Stimulated activated CD4-positive, alpha-beta T cell treated with anti-CD3 and anti-CD28 coated beads, TNF-alpha, amount 100 ng/mL, for 4 hours (primary cell): ENCODE measurements at places on chromosomes 2 and 18.

DNA sequence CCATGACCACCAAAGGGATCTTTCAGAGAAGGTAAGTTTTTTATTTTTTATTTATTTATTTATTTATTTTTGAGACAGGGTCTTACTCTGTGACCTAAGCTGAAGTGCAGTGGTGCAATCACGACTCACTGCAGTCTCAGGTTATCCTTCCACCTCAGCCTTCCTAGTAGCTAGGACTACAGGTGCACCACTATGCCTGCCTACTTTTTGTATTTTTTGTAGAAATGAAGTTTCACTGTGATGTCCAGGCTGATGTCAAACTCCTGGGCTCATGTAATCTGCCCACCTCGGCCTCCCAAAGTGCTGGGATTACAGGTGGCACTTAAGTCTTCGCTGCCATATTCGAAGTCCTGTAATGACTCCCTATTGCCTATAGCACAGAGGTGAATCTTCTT lies 342.5 kb downstream of the CYRIA start:
- DNase-seq, result no peak

- no peak for DNase-seq
These were observed 24.7 kb upstream of the NMUR1 start for GRCh38 chr2:231554748-231555545.

DNA sequence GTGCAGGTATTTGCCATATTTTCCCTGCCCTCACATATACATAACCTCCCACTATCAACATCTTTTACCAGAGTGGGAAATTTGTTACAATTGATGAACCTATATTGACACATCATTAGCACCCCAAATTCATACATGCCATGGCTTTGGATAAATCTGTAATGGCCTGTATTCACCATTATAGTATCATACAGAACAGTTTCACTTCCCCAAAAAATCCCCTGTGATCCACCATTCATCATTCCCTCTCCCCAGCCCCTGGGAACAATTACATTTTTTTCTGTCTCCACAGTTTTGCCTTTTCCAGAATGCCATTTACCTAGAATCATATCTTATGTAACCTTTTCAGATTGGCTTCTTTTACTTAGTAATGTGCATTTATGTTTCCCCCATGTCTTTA lies 494.5 kb downstream of the RNF144A start:
- no peak for DNase-seq

DNA sequence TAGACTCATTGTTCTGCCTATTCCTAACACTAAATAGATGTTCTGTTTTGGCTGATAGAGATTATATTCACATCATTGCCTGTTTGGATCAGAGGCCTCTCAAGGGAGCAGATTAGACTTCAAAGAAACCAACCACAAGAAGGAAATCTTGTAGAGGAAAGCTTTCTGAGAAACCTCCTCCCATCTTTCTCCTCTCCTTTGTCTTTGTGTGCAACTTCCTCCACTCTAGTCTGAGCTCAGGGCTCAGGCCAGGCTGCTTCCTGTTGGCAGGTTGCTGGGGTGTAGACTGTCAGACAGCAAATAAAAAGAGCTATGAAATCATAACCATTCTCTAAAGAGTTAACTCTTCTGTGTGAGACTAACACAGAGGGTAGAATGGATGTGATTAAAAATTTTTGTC lies 113.0 kb downstream of the TGFA start:
- DNase-seq, result no peak

GRCh38 chr18:74926051-74926450 lies 282.9 kb downstream of the PTGR3 start:
- no peak for DNase-seq

DNA sequence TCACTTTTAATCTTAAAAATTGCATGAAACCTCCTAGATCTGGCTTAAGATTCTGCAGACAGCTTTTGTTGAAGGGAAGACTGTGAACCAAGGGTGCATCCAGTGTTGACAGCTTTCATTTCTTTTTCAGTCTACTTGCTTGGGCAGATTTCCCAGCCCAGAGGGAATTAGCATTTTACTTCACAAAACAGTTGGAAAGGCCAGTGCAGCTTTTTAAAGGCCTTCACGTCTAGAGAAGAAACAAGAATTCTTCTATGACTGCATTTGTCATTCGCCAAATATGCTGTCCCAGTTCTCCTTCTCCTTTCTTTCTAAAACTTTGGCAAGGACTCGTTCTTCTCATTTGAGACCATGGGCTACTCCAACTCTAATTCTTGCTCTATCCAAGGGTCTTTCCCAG lies 17.4 kb downstream of the NTSR2 start:
- DNase-seq, result no peak

DNA sequence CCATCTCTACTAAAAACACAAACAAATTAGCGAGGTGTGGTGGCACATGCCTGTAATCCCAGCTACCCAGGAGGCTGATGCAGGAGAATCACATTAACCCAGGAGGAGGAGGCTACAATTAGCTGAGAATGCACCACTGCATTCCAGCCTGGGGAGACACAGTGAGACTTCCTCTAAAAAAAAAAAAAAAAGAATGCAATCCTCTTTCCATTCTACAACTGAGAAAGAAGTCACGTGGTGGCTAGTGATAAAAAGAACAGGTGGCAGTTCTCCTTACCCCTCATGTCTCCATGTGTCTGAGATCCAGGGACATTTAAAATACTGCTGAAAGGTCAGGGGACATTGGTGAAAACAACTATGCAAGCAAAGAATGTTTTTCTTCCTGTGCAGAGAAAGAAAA lies 24.4 kb upstream of the GPR39 start:
- no peak for DNase-seq

DNA sequence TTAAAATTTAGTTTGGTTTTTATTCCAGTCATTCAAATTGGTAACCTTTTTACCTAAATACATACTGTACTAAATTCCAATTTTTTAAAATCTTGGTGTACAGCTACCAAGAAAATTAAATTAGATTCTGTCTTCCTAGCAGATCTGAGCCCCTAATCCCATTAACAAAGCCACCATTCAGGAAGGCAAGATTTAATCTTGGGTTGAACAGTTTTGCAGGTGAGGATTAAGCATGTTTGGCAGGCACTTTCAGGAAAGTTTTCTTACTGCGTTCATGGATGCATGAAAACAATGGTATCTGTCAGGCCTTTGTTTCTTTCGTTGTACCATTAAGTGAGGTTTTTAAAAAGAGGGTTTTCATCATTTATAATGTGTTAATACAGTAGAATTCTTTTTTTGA lies 32.8 kb downstream of the ITPRID2 start:
- no peak for DNase-seq

DNA sequence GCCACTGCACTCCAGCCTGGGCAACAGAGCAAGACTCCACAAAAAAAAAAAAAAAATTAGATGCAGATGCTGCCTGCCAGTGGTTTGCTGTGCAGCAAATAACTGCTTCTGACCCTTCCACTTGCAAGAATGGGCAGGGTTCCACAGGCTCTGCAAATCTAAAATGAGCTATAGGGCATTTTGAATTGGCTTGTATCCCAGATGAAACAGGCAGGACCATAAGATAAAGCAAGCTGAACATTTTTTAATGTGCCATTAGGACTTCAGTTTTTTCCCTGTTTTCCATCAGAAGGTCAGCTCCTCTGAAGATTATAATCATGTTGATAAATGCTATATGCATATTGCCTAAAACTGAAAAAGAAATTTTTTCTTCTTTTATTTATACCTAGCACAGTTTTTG lies 15.7 kb upstream of the FZD7 start:
- no peak for DNase-seq

GRCh38 chr18:37539236-37539635 lies 26.4 kb downstream of the CELF4 start:
- no peak for DNase-seq

- DNase-seq, result no peak
These were observed 2.3 kb upstream of the HPCAL1 start for GRCh38 chr2:10300328-10300920.

DNA sequence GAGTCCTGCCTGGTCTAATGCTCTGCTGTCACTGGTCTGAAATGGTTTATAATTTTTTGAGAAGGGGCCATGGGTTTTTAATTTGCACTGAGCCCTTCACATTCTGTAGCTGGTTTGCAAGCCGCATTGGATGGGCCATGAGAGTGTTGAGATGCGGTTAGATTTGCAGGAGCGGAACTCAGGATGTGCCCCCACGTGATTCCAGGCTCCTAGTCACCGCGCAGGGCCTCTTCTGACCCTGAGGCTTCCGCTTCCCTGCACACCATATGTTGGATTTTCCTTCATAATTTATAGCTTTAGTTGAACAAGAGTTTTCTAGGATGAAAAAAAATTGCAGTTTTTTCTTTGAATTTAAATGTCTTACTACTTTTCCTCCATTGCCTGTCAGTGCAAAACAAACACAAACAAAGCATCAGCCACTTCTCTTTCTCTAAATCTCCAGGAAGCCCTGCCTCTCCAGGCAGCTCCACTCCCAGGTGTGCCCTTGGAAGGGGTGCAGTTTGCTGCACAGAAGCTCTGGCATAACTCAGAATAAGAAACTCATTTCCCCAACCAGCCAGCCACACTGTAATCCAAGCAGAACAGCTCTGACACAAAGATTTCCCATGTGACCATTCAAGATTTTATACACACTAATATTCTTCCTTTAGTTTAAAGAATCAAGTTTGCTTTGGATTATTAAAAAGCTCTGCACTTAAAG lies 18.4 kb upstream of the TPO start:
- no peak for DNase-seq

- DNase-seq, result no peak
These were observed 15.6 kb upstream of the SCN3A start for GRCh38 chr2:165219481-165219880.

DNA sequence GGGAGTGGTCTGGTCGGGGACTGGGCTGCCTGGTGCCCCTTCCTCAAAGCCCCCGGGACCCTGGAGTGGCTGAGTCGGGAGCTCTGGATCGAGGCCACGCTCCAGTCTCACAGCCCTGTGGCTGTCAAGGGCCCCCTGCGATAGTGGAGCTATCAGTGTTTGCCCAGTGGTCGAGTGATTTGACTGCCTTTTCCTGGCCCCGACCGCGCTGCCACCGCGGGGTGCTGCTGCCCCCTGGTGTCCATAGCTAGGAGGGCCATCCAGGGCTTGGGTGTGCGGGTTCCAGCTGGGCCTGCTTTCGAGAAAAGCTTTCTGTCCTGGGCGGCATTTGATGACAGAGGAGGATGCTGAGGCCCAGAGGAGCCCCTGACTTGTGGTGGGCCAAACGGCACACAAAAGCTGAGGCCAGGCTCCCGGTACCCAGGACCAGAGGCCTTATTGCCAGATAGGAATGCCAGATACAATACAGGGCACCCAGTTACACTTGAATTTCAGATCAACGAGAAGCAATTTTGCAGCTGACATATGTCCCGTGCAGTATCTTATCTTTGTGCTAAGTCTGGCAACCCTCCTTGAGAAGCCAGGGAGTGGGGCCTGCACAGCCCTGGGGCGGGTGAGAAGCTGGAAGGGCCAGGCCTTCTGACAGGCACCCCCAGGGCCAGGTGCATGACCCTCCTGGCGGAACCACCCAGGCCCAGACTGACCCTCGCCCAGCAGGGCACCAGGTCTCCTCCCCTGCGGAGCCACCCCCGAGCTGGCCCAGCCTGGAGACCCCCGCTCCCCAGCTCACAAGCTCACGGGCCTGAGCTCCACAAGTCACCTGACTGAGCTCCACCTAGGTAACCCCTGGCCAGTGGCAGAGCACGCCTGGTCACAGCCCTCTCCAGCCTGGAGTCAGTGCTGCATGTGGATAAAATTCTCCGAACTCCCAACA lies 13.0 kb downstream of the ODC1 start:
- DNase-seq, result peak; percentile 57

GRCh38 chr2:157835006-157835405 lies 41.1 kb downstream of the ACVR1 start:
- no peak for DNase-seq

DNA sequence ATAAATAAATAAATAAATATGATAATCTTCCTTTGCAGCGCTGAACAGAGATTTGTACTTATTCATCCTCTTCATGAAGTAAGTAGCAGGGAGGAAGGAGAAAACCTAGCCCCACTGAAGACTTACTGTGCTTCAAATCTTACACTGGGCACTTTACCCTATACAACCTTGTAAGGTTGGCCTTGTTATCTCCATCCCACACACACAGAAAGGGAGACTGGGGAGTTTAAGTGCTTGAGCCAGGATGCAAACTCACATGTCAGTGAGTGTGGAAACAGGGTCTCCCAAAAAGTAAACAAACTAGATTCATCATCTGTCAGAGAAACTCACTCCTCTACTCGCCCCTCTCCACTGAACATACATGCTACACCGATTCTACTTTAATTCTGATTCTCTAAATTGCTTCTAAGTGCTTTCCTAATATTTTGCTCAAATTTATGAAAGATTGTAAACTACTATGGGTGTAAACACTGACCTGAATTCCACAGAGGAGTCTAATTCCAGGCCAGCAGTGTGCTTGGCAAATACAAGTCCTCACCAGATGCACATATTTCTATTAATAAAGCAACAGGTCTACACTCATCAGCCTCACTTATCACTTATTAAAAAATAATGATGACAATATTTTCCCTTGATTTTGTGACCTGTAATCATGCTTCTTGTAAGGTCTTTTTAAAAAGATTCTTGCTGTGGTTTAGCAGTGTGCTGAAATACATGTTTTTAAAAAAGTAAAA lies 155.5 kb downstream of the TCF4 start:
- no peak for DNase-seq

- no peak for DNase-seq
These were observed 108.7 kb downstream of the ZBTB7C start for GRCh38 chr18:48300463-48300961.

DNA sequence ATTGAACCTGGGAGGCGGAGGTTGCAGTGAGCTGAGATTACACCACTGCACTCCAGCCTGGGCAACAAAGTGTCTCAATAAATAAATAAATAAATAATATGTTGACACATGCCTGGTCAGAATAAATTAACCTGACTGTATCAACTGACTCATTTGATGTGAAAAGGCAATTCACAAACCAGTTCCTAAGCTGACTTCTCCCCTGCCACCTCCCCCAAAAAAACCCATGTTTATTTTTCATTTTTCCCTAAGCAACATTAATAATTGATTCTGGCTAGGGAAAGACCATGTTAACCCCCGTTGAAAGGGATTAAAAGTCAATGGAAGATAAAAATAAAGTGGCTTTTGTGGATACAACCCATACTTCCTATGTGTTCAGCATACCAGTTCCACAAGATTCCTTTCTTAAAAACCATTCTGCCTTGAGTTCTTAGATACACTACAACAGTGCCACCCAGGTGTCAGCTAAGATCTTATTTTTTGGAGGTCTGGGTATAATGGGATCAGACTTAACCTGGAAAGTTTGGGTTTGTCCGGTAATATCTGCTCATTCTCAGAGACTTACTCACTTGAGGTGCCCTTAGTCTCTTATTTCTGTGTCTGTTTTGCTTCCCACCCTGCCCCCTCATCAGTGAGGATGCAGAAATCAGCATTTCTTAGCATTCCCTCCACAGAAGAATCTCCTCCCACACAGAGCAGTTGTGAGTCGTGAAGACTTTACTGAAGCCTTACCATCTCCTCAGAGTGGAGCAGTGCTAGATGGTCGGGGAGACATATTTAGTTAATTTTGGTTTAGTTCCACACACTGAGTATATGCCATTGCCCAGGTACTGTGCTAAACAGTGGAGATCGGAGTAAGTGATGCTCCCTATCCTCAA lies 10.1 kb upstream of the MCFD2 start:
- DNase-seq, result no peak

DNA sequence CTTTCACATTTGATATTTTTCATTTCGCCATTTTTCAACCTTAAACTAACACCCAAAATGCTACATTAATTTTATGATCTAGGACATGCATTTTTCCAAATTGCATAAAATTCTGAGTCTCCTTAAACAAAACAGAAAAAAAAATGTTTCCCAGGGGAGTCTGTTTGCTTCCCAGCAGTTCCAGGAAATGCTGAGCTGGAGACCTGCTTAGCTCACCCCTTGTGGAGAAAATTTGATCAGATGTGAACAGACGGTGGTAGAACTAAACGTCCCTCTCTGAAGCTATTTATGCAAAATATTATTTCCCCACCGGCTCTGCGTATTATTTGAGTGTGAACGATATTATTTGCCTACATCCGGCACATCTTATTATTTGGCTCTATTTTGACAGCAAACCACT lies 74.9 kb upstream of the AGAP1 start:
- DNase-seq, result no peak
